ENCODE measurements at places on chromosomes 3 and 15. TPM values are rescaled to one million over a fixed set of nuclear protein-coding genes. Genes with fewer than 3 reads are reported as not detected.

- no peak for DNase-seq
Observed at GRCh38 chr15:68497206-68497910, 65.4 kb upstream of the ITGA11 start.

DNA sequence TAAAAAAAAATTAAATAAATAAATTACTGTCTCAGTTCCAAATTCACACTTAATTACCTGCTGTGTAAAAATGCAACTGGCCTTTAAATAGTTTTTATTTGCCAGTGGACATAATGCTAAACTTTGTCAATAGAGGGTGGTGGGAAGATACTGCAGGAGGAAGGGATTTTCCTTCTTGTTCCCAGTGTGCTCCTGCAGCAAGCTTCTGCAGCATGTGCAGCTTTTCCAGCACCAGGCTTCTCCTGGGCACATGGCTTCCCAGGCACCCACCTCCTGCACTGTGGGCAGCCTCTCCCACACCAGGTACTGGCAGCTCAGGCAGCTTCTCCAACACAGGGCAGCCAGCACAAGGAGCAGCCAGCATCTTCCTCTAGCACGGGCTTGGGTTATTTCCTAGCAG lies 29.6 kb upstream of the BBX start:
- no peak for DNase-seq

DNA sequence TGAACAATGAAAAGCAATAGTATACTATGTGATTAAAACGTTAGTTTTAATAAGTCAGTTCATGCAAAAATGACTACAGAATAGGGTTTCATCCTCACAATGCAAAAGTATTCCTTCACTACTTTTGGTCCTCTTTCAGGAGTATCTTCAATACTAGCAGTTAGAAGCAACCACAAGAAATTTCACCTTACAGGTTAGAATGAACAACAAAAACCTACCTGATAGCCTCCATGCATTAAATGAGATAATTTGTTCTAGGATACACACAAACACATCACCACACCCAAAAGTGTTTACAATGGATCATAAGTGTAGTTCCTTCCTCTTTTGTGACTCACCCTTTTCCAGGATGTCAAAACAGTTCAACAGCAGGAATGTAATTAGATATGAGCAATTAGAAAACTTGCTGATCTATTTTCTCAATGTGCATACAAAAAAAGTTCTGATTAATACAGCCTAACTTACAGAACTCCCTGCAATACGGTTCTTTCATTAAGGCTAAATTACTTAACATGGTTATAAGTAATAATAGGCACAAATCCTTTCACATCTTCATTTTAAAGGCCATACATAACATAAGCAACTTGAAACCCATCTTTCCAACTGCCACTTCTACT lies 21.6 kb downstream of the UACA start:
- peak; percentile 65 for DNase-seq

- DNase-seq = no peak
Observed at GRCh38 chr3:149564079-149564478, 89.6 kb downstream of the TM4SF4 start.

DNA sequence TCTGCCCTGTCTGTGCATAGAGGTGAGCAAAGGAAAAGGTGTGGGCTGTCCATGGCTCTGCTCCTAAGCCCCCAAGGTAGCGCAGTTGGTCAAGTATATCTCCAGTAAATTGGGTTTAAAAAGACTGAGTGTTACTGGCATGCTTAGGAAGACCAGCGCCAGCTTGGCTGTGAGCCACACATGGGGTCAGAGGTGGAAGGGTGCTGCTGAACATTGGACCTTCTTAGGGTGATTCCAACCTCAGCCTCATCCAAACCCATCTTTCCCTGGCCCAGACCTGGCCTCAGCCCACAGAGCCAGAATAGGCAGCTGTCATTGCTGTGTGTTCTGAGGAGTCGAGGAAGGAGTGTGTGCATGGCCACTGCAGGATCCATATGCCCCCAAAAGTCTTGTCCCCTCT lies 5.6 kb downstream of the IL17RE start:
- DNase-seq = no peak

DNA sequence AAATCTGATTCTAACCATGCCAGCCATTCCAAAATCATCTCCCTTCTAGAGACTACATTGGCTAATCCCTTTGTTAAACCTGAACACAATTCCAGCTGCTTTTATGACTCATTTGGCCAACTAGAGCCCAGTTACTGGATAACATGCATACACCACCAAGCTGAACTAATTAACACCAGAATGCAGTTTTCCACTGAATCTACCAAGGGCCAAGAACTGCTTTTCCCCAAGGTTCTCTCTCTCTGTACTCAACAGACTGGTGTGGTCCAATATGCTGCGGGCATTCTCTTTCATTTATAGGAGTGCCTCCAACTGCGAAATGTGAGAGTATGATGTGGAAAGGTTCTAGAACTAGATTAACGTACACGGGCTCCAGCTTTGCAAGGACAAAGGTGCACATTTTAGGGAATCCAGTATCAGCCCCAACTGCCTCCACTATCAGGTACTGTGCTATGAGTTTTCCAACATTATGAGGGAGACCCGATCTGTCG lies 1.5 kb downstream of the CHSY1 start:
- no peak for DNase-seq

- DNase-seq = no peak
Observed at GRCh38 chr3:186208296-186208989, 99.6 kb upstream of the ETV5 start.

DNA sequence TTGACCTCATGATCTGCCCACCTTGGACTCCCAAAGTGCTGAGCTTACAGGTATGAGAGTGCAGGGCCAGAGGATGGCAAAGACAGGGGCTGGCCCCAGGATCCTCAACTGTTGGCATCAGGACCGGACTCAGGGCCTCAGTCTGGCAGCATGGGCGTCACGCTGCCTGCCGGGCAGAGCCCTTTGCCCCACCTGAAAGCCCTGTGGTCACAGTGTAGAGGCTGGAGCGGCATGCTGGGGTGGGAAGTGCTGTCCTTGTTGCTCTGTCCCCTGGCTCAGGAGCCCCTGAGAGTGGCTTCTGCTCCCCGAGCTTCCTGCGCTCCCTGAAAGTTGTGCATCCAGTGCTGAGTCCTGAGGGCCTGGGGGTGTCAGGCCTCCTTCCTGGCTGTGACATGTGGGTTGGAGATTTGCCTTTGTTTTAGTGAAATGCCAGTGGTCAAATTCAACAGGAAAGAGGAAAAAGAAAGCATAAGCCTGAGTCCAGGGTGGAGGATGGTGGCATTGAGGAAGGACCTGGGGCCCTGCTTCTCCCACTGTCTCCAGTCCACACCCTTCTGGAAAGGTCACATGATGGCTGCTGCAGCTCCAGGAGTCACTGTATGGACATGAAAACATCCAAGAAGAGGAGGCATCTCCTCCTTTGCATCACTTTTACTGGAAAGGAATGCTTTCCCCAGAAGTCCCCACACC lies 147.2 kb downstream of the OR4M2 start:
- DNase-seq = no peak

DNA sequence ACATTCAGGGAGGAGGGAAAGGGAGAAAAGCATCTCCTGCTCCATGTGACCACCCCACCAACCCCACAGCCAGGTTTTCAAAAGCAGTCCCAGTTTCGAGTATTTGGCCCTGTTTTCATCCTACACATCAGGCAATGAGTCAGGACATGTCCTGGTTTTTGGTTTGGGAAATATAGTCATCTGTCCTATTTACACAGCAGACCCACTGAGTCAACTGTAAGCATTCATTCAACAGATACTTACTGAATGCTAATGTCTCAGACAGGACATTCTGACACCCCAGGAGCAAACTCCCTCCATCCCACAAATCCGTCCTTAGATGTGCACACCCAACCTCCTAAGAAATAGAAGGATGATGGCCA lies 32.9 kb downstream of the IGDCC3 start:
- DNase-seq = no peak

- DNase-seq = no peak
Observed at GRCh38 chr3:88046766-88047165, 12.0 kb downstream of the CGGBP1 start.

- no peak for DNase-seq
Observed at GRCh38 chr3:31294430-31295149, 238.1 kb upstream of the STT3B start.

GRCh38 chr3:39435006-39435748 lies 28.7 kb downstream of the RPSA start:
- DNase-seq = no peak

CYP1A2 gene
- not detected for total RNA-seq

CPEB1 gene
- total RNA-seq = 0.37 TPM

CD86 gene
- not detected for total RNA-seq

IGDCC3 gene
- total RNA-seq = not detected

Measured in SJSA1 (cell line).